ENCODE measurements at places on chromosomes 1 and 21.

DNA sequence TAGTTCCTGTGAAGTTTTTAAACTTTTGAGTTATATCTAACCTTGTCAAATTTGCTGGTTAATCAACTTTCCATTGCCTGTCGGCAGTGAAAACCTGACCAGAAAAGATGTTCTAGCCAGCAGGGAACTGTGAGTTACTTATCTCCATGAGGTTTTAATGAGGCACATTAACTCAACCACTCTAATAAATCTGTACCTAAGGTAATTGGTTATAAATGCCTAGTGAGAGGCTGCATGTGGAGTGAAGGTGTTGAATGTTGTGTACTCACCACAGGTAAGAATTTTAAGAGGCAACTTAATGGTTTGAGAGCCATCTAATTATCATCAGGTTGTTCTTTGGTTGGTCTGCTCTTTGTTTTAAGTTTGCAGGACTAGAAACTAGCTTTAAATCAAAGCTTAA, 138.4 kb upstream of the LHX8 start:
- no peak for DNase-seq

GRCh38 chr1:163912170-163912884, 590.6 kb downstream of the NUF2 start:
- DNase-seq, result no peak

- no peak for DNase-seq
Measured at GRCh38 chr1:9615316-9616063, 26.8 kb downstream of the TMEM201 start.

DNA sequence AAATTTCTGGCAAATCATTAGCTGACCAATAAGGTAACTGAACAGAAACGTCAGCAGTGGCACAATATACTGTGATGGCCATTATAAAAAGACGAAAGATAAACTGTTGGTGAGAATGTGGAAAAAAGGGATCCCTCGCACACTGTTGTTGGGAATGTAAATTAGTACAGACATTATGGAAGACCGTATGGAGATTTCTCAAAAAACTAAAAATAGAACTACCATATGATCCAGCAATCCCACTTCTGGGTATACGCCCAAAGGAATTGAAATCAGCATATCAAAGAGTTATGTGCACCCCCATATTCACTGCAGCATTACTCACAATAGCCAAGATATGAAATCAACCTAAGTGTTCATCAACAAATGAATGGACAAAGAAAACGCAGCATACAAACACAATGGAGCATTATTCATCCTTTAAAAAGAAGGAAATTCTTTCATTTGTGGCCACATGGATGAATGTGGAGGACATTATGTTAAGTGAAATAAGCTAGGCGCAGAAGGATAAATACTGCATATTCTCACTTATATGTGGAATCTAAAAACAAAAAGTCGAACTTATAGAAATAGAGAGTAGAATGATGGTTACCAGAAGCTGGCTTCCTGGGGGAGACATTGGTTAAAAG, 257.7 kb downstream of the RHOU start:
- no peak for DNase-seq

DNA sequence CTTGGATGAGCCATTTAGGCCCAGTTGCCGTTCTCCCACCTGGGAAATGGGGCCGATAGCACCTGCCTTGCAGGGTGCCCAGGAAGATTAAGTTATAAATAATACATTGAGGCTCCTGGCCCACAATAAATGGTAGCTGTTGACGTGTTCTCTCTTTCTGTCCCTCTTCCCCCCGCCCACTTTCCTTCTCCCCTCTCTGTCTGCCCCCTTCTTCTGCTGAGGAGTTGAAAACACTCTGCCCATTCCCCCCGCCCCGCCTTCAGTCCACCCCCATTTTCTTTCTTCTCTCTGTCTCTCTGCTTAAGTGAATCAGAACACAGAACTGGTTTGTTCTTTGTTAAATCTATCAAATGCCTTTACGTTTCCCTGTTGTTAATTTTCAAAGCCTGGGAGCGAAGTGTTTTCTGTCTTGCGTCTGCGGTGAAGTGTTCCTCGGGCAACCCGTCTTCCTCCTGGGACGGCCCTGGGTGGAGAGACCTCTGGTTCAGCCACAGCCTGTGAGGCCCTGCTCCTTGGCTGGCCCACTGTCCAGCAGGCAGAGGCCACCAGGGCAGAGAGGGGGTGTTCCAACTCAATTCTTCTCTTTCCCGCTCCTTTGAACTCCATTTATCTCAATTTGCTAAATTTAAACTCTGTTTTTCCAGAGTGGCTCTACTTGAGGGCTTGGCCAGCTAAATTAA, 29.3 kb upstream of the SELENON start:
- DNase-seq, result no peak

DNA sequence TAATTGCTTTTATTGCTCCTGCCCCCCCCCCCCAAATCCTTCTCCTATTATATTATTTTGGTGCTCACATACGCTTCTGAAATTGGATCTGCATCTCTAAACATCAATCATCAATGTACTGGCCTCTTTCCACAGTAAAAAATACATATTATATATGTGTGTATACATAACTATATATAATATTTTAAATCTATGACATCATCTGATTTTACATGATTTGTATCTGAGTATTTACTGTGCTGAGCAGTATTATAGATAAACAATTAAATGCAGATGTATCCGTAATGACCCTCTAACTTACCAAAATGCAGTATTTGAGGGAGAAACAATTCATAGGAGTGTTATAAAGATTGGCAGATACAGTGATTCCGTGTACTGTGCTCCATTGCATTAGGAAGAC, 832 bp downstream of the PLPPR4 start:
- no peak for DNase-seq

DNA sequence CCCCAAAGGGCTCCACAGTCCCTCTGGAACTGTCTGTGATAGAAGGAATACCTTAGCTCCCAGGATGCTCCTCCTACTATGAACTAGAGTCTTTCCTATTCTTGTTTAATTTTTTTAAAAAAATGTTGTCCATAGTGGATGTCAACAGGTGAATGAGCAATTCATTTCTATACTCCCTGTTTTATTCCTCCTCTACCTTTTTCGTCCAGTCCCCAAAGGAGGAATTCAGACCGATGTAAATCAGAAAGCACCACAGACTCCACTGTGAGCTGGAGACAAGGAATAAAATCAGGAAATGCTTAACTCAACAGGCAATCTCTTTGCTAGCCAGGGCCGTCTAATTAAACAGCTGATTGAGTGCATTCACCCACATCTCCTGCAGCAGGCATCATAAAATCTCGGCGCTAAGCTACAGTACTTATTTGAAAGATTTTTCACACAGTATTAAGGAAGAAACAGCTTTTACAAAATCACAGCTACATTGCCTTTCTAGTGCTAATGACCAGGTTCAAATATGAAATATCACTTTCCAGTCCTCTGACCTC, 381.6 kb downstream of the SIPA1L2 start:
- no peak for DNase-seq

Measured in stimulated activated CD8-positive, alpha-beta memory T cell treated with anti-CD3 and anti-CD28 coated beads, Interleukin-7, amount 100 ng/mL, for 1 hour (primary cell).